GM12891 (cell line): ENCODE measurements at places on chromosomes 1 and 21.

DNA sequence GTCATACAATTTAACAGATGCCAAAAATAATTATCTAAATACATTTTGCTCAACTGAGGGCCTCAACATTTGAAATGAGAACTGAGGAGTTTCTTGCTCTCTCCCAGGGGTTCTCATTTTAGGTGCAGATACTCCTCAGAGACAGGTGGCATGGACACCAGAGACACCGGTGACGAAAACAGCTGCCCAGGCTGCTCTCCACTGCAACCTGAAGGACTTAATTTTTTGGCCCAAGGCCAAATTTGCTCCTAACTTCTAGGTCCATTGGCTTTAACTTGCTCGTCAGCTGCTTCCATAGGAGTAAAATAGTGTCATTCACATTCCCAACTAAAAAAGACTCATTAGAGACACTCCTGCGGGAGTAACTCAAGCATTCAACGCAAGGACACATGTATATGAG is 87.0 kb downstream of the NRIP1 start:
- no peak for DNase-seq

DNA sequence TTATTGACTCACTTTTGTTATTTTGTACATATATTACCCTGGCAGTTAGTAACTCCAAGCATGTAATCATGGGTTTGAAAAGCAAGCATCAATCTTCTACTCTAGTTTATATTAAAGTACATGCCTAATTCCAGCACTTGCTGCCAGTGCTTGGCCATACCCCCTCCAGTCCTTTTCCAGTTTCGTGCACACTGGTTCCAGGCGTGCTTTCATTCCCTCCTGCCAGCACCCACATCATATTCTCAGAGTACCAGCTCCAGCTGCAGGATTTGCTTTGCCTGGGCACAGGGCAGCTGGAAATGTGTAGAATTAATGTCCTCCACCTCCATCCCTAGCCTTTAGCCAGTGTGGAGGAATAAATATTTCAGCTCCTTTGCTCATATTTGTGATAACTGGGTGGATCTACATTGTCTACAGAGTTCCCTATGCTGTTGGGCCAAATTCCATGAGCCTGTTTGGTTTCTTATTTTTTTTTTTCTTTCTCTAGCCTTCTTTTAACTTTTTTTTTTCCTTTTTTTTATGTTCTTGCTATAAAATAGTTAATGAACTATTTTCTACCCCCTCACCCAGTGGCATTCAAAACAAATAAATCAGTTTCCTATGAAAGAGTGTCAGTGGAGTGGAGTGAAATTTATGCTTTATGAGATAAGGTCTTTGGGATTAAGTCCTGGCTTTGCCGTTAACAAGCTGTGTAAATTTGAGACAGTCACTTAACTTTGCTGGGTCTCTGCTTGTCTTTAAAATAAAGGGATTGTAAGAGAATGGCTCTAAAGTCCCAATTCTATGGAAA is 2.6 kb upstream of the GNG12 start:
- no peak for DNase-seq

DNA sequence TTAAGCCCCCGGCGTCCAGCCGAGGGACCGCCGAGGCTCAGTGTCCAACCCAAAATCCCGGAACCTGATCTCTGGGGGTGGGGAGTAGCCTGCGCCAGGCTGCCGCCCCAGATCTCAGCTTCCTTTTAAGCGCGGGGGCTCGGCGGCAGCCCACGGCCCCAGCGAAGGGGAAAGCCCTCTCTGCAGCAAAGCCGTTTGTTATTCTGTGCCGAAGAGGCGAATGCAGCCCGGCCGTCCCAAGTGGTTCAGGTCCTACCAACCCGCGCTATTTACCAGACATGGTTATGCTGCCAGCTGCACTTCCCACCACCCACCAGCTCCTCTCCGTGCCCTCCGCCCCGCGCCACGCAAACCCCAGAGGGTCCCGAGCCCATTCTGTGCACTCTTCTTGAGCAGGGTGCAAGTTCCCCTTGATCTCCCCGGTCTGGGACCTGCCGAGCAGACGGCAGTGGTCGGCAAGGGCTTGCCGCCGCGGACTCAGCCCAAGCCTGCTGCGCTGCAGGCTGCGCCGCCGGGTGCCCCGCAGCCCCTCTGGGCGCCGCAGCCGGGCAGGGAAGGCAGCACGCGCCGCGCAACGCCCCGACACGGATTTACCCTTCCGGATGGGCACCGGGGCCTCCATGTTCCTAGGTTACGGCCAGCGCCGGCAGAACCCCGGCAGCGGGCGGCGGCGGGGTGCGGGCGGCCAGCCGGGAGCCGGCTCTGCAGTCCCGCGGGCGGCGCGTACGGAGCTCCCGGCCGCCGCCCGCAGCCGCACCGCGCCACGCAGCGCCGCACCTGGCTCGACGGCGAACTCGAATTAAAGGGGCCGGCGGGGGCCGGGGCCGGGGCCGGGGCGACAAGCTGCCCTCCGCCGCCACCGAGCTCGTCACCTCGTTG is 738 bp upstream of the KCNA2 start:
- peak; percentile 39 for DNase-seq

DNA sequence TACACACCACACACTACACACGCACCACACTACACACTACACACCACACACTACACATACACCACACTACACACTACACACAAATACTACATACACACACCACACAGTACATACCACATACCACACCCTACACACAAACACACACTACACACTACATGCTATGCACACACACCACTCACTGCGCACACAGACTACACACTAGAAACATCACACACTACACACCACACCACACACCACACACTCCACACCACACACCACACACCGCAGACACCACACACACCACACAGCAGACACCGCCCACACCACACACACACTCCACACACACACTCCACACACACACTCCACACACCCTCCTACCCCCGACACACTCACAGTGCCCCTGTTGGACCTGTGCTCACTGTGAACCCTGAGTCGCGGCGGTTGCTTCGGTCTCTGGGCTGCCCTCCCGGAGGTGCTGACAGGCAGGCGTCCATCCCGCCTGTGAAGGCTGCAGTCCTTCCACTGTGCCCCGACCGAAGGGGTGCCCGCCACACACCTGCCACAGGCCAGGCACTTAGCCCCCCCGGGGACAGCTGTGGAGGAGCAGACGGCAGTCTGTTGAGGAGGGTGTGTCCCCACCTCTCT is 21.4 kb downstream of the TFF3 start:
- DNase-seq, result no peak

DNA sequence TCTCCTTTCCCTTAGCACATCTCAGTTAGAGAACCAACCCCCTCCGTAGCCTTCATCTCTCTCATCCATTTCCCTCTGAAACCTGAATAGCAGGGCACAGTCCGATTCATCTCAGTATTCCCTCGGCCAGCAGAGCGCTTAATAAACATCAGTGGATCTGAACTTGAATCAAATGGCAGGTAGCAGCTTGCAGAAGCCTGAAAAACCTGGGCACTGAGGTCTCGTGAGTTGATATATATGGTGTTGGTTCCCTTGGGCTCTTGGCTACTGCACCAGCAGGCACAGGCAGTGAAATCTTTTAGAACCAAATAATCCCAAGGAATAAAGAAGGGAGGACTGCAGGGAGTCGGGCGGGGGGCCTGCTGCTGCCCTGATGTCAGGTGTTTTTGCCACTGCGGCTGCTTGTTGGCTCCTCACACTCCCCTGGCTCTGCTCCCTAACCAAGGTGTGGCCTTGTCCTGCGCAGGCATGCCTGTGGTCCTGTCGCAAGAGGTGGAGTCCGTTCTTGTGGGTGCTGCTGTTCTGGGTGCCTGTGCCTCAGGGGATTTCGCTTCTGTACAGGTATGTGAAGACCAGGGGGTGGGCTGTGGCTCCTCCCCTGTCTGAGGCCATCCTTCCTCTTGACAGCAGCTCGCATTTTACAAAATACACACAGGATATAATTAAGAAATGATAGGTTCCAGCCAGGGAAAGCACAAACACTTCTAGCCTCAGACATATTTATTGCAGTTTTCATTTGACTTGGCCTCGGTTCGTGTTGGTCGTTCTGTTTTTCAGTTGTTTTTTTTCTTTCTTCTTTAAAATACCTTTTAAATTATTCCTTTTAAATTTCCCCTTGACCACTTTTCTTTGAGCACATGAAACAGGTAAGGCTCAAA is 140.9 kb upstream of the HOOK1 start:
- DNase-seq, result no peak

DNA sequence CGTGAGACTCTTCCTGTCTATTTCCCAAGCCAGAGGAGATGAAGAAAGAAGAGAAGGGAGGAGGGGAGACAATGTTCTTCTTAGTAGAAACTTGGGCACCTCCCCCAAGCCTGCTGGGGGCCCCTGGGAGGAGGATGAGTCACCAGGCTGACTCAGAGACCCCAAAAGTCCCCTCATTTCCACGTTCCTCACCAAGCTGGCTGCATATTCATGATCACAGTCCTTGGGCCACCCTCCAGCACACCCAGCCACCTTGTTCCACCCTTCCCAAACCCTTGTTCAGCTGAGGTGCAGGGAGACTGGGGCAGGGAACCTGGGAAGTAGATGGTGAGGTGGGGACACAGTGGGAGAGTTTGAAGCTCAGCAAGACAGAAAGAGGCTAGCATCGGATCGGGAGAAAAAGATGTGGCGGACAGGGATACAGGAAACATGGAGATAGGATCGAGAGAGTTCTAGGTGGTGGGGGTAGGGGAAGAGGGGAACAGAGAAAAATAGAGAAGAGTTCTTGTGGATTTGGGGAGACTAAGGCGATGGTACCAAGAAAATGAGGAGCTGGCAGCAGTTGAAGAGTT is 712 bp downstream of the RAB13 start:
- no peak for DNase-seq

- no peak for DNase-seq
Observed at GRCh38 chr1:96865731-96866685, 144.4 kb downstream of the PTBP2 start.

DNA sequence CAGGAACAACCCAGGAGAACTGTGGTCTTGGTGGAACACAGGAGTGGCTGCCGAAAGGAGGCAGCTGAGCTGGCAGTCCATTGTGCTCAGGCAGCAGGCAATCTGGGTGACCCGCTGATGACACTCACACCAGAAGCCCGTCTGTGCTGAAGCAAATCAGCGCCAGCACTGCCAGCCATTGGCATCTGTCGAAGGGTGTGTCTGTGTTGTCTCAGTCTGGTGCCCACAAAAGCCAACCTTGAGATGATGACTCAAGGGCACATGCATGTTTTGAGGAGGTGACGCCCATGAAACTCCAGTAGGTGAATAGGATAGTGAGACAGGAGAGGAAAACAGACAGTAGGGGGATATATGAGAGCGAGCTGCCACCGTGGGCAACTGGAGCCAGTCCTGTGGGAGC is 167.3 kb downstream of the KAZN start:
- no peak for DNase-seq

- DNase-seq, result no peak
Observed at GRCh38 chr1:78069784-78070183, 24.0 kb downstream of the GIPC2 start.

DNA sequence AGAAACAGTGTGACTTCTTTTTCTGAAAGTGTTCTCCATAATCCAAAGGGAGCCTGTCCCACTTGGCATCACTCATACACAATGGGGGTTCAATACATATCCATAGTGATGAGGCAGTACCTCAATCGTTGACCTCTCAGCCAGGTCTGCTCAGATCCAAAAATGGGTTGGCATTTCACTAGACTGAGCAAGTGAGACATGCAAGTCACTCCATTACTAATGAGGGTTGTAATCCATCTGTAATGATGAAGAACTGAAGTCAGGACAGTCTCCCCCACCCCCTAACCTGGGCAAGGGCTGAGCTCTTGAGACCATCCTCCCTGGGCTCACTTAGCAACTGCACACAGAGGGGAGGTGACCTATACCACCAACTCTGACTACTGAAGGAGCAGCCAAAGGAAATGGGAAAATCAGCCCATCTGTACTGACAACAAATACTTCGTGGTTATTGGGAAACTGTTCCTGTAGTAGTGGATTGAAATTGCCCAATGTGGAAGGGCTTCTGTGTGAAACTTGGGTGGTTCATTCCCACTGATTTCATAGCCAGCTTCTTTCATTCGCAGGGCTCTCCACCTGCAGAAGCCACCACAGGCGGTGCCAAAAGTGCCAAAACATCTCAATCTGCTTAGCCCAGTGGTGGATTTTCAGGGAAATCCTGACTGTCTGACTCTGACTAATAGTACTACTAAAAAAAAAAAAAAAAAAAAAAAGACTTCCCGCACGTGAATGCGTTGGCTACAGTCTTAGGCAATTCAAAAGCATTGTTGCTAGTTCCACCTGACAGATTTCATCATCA is 5.0 kb downstream of the NGF start:
- DNase-seq, result no peak

- no peak for DNase-seq
Observed at GRCh38 chr1:248618878-248619277, 16.0 kb downstream of the OR2T11 start.

- DNase-seq, result no peak
Observed at GRCh38 chr1:180594723-180595122, 36.0 kb downstream of the OVAAL start.

GRCh38 chr1:230163205-230163604 is 96.2 kb downstream of the GALNT2 start:
- DNase-seq, result no peak

GRCh38 chr1:12078938-12079861 is 16.1 kb downstream of the TNFRSF8 start:
- peak; percentile 64 for DNase-seq

DNA sequence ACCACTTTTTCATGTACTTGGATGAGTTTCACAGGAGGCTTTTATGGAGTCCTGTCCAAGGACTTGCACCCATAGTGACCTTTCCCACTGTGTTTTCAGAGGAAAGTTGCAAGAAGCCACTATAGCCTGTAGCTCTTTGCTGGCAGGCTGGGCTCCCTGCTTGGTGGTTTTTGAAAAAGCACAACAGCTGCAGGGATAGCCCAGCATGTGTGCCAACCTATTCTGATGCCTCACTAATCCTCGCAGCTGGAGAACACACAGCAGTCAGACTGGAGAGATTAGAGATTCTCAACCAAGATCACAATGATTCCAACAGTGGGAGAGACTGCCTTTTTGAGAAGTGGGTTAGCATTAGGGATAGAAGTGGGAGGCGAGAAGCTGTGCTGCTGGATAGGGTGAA is 24.1 kb upstream of the ARHGEF11 start:
- DNase-seq, result no peak

DNA sequence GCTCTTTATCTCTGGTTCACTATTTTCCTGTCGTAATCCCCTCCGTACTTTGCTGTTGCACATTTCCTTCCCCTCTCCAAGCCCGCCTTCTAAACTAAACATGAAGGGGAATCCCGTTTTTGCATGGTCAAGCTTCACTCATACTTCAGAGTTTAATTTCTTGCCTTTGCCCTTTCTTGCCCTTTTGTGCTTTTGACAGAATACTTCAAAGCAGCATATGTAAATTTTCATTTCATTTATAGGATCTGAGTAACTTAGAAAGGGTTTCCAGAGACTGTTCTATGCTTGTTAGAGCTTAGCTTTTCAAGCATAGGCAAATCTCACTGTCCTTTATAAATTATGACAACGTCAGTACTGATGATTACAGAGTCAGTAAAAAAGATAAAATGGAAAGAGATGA is 27.7 kb downstream of the SPATA45 start:
- no peak for DNase-seq

DNA sequence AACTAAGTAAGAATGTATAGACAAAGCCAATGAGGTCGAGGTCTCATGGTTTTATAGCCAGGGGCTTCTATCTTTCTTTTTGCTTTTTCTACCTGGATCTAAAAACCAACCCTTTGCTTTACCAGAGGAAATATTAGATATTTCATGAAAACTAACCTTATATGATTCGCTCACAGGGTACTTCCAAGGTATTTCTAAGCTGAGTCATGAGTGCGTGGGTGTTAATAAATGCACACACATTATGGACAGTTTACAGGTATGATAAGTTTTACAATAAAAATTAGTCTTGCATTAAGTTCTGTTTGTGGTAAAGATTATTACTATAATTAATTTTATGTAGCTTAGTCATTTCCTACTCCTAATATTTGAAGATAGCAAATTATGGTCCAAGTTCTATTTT is 217.2 kb downstream of the CHRM3 start:
- no peak for DNase-seq

GRCh38 chr1:69738458-69739250 is 170.9 kb downstream of the LRRC7 start:
- DNase-seq, result no peak
